ENCODE measurements at places on chromosomes 2 and 18.

DNA sequence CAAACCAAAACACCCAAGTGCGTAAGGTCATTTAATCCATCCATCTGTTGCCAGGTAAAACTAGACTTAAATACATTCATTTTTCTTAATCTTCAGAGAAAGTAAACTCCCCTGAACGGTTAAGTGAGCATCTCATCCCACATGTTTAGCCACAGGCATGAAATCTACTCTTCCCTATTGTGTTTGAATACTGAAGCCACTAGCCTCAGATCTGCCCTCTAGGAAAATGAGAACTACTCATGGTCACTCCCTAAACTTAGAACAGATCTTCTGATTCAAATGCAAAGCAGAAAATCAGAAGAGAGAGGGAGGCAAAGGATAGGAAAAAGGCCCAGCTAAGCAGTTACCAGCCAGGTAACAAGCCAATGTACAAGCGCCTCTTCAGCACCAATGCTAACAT is 7.1 kb downstream of the TMEM247 start:
- DNase-seq = no peak

- no peak for DNase-seq
Measured at GRCh38 chr18:25350489-25351251, 1.3 kb downstream of the ZNF521 start.

DNA sequence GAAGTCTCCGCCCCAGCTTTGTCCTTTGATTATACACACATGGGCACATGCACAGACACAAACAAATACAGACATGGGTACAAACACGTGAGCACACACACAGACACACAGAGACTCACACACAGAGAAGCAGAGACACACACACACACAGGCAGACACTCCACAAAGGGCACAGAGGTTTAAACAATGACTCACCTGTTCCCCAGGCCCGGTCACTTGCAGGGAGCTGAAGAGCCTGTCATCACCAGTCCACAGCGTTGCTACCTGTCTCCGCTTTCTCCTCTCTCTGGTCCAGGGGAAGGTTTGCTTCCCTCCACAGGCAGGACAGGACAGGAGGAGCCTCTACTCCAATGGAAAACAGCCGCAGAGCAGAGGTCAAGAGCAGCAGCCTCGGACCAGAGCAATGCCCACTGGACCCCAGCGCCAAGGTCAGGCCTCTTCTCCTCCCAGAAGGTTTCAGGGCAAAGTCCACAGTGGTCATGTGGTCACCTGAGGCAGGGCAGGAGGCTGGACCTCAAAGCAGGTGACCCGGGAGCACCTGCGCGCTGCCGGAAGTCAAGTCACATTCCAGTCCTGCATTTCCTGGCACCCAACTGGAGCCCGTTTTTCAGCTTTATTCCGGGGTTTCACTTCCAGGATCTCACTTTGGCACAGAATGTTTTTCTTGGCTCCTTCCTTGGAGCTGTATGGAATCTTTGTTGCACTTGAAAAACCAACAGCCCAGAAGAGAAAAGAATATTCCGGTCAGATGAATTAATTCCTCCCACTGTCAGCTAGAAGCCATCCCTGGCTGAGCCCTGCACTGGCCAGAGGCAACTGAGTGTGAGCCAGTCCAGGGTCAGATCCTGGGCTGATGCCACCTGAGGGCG is at the start of gene RAB17:
Gene RAB17 (minus strand): TSS at position 463 of the 869 bp plus-strand sequence. CDS start 4,580 bp downstream, outside the sequence.
- DNase-seq = no peak

DNA sequence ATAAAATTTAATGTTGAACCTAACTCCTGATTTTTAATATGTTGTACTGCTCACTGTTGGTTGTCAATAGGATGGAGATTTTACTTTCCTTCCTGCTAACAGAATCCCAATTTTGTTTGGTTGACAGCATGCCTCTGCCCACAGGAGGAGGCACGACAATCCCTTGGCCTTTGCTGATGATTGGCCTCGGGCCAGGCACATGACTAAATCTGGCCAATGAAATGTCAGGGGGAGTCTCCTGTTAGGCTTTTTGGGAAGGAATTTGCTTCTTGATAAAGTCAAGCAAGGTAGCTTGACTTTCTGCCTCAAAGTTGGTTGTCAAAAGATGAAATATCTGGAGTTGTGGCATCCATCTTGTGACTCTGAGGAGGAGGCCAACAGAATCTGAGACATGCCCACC is 6.8 kb upstream of the TGFA start:
- no peak for DNase-seq
